AG08395 (cell line): ENCODE measurements at places on chromosomes 3 and 15.
A peak's percentile ranks its signal among the peaks of the same experiment; 100 is the strongest.

- DNase-seq: no peak
These were observed 1.9 kb upstream of the IGDCC4 start for GRCh38 chr15:65424683-65425082.

DNA sequence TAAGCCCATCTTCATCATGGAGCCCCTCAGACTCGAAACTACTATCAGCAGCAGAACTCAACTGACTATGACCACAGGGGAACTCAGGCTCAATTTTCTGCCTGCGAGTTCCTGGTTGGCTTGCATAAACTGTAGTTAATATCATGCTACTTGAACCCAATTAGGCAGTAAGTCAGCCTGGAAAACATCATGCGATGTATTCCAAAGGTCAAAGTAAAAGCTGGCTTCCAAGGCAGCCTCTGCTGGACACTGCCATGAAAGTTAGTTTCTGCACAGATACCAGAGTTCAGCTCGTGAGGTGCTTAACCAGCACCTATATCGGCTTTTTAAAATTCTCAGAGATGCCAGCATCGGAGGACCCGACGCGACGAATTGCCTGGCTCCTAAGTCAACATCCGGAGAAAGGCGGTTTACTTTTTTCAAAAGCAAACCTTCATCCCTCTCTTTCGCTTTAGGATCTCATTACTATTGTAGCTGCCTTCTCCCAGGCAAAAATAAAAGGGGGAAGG lies 3.8 kb downstream of the ANP32A start:
- DNase-seq: no peak

GRCh38 chr15:25690673-25691543 lies 172.2 kb downstream of the ATP10A start:
- DNase-seq: peak; percentile 76

- DNase-seq: no peak
These were observed 386 bp downstream of the SQOR start for GRCh38 chr15:45635191-45635638.

DNA sequence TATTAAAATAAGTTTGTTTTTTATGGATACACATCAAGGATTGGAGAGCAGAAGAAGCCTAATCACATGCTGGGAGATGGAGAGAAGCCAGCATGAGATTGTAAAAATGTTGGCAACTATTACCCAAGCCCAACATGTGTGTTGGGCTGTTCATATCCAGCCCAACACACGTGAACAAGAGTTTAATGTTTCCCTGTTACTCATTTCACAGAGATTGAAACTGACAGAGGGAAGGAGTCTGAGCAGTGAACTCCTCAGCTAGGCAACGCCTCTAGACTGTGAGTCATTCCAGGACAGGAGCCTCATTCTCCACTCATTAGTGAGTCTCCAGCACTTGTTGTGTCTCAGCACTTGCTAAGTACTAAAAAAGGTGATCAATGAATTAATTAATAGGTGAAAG lies 43.2 kb upstream of the CMSS1 start:
- peak; percentile 55 for DNase-seq

DNA sequence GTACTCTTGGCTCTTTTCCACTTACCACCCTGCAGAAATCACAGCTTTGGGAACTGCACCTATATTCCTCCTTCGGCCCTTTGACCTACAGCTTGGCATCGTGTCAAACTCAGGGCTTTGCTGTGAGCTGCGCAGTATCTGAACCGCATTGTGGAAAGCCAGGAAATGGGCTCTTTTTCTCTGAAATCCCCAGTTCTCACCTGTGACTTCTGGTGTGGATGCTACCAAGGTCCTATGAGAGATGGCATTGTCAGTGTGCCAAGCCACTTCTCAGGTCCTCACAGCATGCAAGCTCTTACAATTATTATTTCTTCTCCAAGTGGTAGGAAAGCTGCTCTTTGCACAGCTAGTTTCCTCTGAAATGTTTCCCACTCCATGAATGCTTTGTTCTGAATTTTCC lies 450.6 kb upstream of the TBL1XR1 start:
- no peak for DNase-seq

GRCh38 chr15:100191161-100191560 lies 150.6 kb downstream of the ADAMTS17 start:
- no peak for DNase-seq

- no peak for DNase-seq
These were observed 4.4 kb upstream of the LRRC15 start for GRCh38 chr3:194373899-194374298.

- no peak for DNase-seq
These were observed 207.5 kb downstream of the ZNF385D start for GRCh38 chr3:21543380-21544075.
